ENCODE measurements at places on chromosomes 4 and X.
A peak's percentile ranks its signal among the peaks of the same experiment; 100 is the strongest.

- no peak for DNase-seq
Observed at GRCh38 chr4:13703096-13703495, 75.6 kb upstream of the BOD1L1 start.

GRCh38 chr4:2750719-2751605 is 5.2 kb downstream of the TNIP2 start:
- no peak for DNase-seq

DNA sequence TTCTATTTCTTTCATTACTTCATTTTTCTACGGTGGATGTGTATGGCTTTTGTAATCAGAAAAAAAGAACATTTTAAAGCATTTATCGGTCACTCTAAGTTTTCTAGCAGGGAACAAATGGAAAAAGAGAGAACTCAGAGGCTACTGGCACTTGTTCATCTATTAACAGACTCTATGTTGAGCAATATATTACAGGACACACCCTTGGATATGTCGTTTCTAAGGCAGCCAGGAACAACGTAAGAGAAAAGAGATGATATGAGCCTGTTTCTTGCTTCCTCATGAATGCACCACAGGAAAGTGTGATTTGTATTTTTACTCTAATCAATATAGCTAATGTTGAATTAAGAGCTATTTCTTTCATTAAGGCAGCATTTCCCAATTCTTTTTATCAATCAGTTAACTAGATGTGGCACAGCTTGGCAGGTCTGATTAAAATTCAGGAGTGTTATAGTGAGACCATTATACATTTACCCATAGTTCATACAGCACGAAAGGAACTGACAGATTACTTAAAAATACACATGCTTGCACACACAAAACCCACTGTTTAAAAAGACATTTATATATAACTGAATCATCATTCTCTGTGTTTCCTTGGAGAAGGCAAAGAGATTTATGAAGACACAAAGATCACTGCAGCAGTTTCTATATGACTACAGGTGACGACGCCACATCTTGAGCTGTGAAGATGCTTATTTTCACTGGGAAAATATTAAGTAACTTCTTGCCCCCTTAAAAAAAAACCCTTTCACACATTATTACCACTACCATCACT is 13.0 kb downstream of the RAB9B start:
- DNase-seq = no peak

- no peak for DNase-seq
Observed at GRCh38 chr4:43360296-43360695, 467.8 kb downstream of the GRXCR1 start.

- DNase-seq = no peak
Observed at GRCh38 chr4:10239982-10240654, 123.5 kb upstream of the WDR1 start.

- DNase-seq = no peak
Observed at GRCh38 chr4:174215961-174216680, 67.3 kb downstream of the FBXO8 start.

- DNase-seq = no peak
Observed at GRCh38 chrX:23811108-23811651, 28.2 kb downstream of the SAT1 start.

DNA sequence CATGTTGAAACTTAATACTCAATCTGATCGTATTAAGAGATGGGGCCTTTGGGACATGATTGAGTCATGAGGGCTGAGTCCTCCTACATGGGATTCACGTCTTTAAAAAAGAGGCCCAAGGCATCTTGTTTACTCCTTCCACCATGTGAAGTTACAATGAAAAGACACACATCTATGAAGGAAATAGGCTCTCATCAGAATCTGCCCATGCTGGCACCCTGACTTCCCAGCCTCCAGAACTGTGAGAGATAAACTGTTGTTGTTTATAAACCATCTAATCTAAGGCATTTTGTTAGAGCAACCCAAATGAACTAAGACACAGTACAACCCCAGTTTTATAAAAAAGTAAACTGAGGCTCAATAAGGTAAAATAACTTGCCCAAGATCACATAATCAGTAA is 32.3 kb downstream of the PPP3CA start:
- DNase-seq = no peak

GRCh38 chr4:79141530-79141929 is 184.3 kb downstream of the NAA11 start:
- no peak for DNase-seq

DNA sequence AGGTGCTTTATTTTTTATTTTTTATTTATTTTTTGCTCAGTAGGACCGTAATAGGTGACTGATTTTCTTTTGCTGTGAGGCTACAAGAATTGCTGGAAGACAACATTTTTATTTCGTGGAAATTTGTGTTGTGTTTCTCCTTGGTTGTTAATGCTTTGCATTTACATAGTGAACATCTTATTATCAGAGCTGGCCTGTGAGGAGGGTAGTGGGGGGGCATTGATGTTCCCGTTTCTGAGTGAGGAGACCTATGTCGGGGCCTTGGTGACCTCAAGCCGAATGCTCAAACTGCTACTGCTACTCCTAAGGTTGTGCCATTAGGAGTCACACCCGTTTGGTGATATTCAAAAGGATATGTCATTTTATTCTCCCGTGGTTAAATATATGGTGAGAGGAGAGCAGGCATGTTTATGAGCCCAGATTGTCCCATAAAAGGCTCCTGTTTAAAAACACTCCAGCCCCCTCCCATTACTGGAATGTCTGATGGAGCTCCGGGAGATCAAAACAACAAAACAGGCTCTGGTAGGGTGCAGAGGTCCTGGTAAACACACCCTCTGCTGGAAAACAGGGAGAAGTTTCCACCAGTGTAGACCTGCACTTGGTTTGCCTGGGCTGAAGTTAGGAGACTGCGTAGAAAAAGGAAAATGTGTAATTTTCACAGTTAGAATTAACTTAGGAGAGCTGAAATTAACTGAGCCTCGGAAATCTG is 5.6 kb downstream of the PDGFRA start:
- no peak for DNase-seq

DNA sequence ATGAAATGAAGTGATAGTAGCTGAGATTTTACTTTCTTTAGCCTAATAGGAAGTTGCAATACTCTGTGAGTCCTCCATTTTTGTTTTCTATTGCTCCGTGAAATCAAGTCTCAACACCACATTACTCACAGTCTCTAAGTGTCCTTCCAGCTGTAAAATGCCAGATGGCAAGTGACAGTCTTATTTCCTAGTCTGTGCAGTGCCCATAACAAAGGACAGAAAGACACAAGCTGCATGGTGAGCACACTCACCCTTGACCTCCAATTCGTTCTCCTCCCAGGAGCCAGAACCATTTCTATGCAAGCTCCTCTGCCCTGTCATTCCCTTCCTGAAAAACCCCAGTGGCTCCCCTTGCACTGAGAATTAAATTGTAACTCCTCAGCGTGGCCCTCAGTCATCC is 101.6 kb downstream of the PARM1 start:
- DNase-seq = no peak

- no peak for DNase-seq
Observed at GRCh38 chr4:126144543-126145237, 829.9 kb downstream of the FAT4 start.

GRCh38 chr4:139921429-139922184 is 232.4 kb downstream of the MAML3 start:
- peak; percentile 86 for DNase-seq

DNA sequence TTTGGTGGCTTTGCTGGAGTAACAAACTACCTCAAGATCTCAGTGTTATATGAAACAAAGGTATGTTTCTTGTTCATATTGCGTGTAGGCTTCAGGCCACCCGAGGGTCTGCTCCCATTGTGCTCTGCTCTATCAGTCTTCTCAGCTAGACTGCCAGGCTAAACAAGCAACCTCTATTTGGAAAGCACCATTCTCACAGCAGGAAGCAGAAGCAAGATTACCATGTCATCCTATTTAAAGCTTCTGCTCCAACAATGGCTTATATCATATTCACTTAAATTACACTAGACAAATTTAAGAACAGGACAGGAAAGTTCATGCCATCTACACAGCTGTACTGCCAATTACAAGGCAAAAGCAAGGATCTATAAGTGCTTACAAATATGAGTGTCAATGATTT is 385.8 kb downstream of the PPARGC1A start:
- DNase-seq = no peak

GRCh38 chr4:152369203-152369901 is 166.5 kb downstream of the FBXW7 start:
- no peak for DNase-seq

GRCh38 chrX:936979-937769 is 275.3 kb downstream of the CRLF2 start:
- no peak for DNase-seq

DNA sequence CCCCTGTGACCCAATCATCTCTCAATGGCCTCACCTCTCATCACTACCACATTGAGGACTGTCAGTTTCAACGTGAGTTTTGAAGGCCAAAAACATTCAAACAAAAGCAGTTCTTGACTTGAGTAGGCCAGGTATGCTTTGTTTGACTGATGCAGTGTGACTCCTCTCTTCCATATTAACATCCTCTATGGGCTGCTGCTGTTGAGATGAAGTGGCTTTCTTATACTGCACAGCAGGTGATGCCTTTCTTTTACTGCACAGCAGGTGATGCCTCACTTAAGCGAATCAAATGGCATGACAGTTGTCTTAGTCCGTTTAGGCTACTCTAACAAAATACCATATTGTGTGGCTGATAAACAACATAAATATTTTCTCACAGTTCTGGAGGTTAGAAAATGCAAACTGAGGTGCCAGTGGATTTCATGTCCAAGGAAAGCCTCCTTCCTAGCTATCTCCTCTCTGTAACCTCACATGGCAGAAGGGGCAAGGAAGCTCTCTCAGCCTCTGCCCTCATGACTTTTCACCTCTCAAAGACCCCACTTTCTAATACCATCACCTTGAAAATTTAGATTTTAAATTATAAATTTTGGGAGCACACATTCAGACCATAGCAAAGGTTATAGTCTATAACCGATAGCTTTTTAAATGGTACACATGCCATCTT is 2267.9 kb upstream of the AGA start:
- DNase-seq = peak; percentile 35

DNA sequence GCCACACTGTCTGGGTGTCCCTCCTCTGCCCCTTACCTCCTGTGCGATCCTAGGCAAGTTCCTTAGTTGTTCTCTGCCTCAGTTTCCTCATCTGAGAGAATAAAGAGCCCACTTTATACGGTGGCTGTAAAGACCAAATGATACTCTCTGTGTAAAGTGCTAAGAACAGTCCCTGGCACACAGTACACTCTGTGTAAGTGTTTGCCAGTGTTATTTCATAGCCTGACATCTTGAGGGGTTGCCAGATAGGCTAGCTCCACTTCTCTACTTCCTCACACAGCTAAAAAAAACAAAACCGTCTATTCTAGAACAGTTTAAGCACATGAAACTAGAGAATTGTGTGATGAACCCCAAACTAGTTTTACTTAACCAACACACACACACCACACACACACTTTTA is 17.1 kb downstream of the SPON2 start:
- no peak for DNase-seq

DNA sequence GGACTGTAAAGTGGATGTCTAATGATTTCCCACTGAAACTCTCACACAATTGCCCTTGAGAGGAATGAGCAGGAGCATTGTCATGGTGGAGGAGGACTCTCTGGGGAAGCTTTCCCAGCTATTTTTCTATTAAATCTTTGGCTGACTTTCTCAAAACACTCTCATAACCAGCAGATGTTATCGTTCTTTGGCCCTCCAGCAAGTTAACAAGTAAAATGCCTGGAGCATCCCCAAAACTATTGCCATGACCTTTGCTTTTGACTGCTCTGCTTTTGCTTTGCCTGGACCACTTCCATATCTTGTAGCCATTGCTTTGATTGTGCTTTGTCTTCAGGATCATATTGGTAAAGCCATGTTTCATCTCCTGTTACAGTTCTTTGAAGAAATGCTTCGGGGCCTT is 120.2 kb upstream of the PDE5A start:
- no peak for DNase-seq

- no peak for DNase-seq
Observed at GRCh38 chr4:13349096-13349495, 135.0 kb downstream of the RAB28 start.

DNA sequence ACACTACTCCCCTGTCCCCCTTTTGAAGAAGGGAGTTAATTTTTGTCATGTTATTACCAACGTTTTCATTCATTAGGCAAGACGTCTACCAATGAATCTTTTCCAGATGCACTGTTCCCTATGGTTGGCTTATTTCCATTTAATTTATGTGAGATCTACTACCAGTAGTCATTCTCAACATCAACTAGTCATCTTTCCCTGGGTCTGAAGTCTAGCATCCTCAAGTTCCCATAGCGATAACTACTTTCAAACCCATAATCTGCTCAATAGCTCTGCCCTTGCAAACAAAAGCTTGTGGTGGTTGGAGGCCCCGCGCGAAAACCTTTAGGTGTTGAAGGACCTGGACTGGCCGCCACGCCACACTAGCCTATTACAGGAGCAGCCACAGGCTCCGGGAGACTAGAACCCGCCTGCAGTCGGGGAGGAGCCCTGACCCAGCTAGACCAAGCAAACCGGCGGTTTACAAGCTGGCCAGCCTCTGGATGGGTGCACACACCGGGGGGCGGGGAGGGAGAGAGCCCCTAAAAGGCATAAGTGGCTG is 746 bp downstream of the PPAT start:
- peak; percentile 82 for DNase-seq

GRCh38 chrX:39518476-39519029 is 579.2 kb downstream of the BCOR start:
- no peak for DNase-seq

- DNase-seq = no peak
Observed at GRCh38 chr4:169215656-169216055, 55.1 kb downstream of the SH3RF1 start.

- DNase-seq = no peak
Observed at GRCh38 chr4:104975617-104976016, 171.1 kb upstream of the TET2 start.

DNA sequence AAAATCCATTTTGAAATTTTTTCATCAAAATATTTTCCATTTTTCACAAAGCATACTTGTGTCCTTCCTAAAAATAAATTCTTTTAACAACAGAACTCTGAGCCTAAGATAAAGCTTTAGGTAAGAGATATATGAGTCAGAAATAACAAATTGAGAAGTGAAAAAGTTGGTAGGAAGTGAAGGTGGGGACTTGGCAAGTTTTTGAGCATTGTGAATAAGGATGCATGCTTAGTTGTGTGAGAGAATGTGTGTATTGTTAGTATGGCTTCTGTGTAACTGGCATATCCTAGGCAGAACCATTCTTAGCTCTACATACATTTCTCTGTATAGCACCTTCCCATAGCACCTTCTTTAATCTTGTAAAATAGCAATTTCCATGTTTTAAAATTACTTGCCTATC is 6.8 kb downstream of the ASB5 start:
- no peak for DNase-seq

GRCh38 chrX:49247346-49247745 is 12.1 kb downstream of the CCDC22 start:
- DNase-seq = no peak

DNA sequence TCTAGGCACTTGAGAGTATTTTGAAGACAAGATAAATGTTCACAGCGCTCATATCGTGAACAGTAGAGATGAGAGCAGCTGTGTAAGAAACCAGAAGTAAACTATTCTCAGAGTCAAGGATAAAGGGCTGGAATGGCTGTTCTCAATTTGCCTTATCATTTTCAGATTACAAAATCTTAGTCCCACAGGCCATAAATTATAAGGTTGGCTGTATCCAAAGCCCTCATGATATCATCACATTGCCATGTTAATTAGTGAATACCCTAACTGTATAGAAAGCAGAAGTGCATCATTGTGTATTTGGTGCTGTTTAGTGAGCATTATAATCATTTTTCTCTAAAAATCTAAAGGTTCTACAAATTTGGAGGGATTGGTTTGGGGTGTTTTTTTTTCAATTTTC is 168.9 kb upstream of the EDNRA start:
- no peak for DNase-seq

Data from NCI-H510A (cell line).